ENCODE measurements at places on chromosomes 11 and 22.

DNA sequence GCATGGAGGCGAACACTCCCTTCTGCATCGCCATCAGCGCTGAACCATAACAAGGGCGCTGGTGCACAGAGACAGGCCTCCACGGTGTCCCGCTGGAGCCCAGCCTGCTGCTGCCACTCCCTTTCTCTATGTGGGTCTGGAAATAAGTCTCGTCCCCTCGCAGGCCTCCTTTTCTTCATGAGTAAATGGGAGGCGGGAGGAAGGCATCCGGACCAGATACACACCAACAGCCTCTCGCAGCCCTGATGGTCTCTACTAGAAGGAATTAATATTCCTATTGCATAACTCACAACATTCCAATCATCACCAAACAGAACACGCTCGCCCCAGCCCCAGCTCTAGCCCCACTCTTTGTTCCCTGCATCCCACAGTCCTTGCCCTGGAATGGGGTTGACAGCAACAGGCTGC is 14.9 kb downstream of the RASD2 start:
- no peak overlapping the region for H3K4me3 ChIP-seq
- H3K27ac ChIP-seq: no peak overlapping the region
- DNase-seq: no peak
- peaks cover 62% of the 10 kb centered on the region for H3K27me3 ChIP-seq
- H3K4me1 ChIP-seq: peaks cover 8% of the 10 kb centered on the region

GRCh38 chr11:106160494-106160893 is 83.0 kb downstream of the AASDHPPT start:
- no peaks in the 10 kb centered on the region for H3K36me3 ChIP-seq
- no peak overlapping the region for H3K27ac ChIP-seq
- peak overlapping the region; percentile 49 for H3K4me3 ChIP-seq
- peaks cover 9% of the 10 kb centered on the region for H3K4me1 ChIP-seq

DNA sequence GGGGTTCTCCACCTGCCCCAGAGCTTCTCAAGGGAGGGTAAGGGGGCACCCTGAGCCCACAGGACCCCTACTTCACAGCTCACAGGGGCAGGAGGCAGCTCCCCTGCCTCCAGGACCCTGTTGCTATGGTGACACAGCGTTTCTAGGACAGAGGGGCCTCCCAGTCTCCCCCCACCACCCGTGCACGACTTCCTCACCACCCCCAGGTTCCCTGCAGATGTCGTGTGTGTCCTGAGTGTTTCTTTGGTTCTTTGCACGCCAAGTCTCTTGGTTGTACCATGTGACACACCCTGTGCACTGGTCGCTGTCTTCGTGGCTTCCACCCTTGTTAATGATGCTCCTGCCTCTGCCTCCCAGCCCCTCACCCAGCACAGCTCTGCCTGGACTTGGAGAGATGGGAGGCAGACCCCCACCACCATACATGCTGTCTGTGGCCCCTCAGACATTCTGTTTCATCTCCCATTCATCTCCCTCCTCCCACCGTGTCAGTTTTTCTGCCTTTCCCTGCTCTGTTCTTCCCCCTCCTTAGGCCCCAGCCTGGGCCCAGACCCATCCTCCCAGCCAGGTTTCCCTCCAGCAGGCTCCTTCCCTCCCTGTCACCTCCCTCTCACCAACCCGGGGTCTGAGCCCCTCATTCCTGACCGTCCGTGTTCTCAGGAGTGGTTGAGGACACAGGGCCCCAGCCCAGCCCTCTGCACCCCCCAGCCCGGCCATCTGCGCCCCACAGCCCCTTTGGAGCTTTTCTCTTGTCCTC is 24.5 kb upstream of the RAB1B start:
- no peaks in the 10 kb centered on the region for H3K4me1 ChIP-seq
- no peak overlapping the region for H3K4me3 ChIP-seq
- no peaks in the 10 kb centered on the region for H3K27me3 ChIP-seq
- peaks cover 41% of the 10 kb centered on the region for H3K36me3 ChIP-seq

DNA sequence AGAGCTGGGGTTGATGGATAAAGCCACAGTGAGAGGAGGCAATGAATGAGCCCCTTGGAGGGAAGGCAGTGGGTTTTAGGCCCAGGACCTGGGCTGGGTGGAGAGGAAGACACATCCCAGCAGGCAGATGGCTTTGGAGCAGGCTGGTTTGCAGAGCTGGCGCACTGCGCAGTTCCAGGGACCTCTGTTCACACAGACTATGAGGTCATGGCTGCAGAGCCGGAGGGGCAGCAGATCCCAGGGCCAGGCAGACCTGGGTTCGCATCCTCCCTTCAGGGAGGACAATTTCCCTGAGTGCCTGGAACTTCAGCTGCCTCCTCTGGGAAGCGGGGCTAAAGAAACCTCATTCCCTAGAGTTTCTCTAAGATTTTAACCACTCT is 28.2 kb upstream of the DGKZ start:
- H3K4me3 ChIP-seq: peak overlapping the region; percentile 16
- DNase-seq: no peak
- peaks cover 10% of the 10 kb centered on the region for H3K27me3 ChIP-seq

GRCh38 chr11:27216270-27217149 is 146.5 kb downstream of the CCDC34 start:
- H3K4me3 ChIP-seq: no peak overlapping the region
- DNase-seq: no peak
- no peak overlapping the region for H3K27ac ChIP-seq
- peaks cover 10% of the 10 kb centered on the region for H3K27me3 ChIP-seq

DNA sequence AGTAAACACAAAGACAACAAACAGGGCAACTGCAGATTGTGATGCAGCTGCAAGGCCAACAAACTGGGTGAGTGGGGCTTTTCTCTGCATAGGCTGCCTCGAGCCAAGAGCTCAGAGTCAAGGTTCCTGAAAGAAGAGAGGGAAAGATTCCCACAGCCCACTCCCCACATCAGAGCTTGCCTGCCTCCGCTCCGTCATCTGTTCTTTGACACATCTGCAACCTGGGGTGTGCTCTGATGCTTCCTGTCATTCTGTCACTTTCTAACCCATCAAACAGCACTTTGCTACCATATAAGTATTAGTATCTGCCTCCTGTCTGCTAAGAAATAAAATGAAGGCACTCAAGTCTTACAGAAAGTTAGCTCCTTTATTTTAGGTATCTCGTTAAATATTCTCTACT is 46.9 kb downstream of the C22orf31 start:
- H3K4me1 ChIP-seq: peaks cover 8% of the 10 kb centered on the region
- H3K4me3 ChIP-seq: no peak overlapping the region
- no peaks in the 10 kb centered on the region for H3K36me3 ChIP-seq
- DNase-seq: no peak
- no peak overlapping the region for H3K27ac ChIP-seq
- H3K27me3 ChIP-seq: peaks cover 11% of the 10 kb centered on the region

DNA sequence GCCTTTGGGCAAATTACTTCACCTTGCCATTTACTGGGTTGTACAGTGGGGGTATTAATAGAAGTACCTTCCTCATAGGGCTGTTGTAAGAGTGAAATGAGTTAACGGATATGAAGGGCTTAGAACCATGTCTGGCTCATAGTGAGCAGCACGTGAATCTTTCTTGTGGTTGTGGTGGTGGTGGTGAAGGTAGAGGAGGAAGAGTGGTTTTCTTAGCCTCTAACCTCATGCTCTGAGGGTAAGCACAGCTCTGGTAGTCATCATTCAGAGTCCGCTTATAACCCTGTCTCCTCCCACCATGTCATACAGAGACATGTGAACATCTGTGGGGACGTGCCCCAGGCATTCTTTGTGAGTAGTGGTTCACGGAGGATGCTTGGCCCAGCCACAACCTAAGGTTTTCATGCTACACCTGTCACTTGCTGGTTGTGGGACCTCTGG is 43.6 kb downstream of the TEAD1 start:
- peaks cover 71% of the 10 kb centered on the region for H3K27me3 ChIP-seq
- peak; percentile 13 for DNase-seq
- no peak overlapping the region for H3K27ac ChIP-seq
- H3K4me1 ChIP-seq: peaks cover 17% of the 10 kb centered on the region

- H3K4me1 ChIP-seq: peaks cover 5% of the 10 kb centered on the region
- no peak overlapping the region for H3K4me3 ChIP-seq
- H3K36me3 ChIP-seq: no peaks in the 10 kb centered on the region
Measured at GRCh38 chr11:73239111-73239521, 21.0 kb downstream of the P2RY2 start.

DNA sequence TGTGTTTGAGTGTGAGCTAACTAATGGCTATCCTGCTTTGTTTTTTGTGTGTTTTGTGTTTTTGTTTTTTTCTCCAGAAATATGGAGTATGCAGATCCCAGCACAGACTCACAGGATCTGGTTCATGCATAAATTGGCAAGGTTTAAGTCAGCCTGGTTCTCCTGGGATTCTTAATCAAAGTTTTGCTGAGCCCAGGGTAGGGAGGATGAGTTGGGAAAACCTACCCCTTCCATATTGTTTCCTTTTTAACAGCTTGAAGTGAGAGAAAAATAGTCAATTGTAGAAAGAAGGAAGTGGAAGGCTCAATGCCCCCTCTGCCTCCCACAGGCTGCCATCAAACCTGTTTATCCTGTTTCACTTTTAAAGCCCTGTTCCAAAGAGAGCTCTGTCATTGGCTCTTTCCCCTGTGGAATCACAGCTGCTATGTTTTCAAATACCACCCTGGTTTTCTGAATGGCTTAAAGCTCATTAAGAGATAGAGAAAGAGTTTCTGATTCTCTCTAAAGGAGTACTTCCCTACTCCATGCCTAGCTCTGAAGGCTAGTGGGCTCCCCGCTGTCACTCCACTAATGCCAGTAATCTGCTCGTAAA is 23.4 kb upstream of the CADM1 start:
- no peaks in the 10 kb centered on the region for H3K4me1 ChIP-seq
- no peak overlapping the region for H3K27ac ChIP-seq
- no peak overlapping the region for H3K4me3 ChIP-seq
- no peak for DNase-seq

GRCh38 chr22:46815132-46815531 is 52.7 kb downstream of the TBC1D22A start:
- no peak for DNase-seq
- peaks cover 8% of the 10 kb centered on the region for H3K36me3 ChIP-seq
- peaks cover 57% of the 10 kb centered on the region for H3K4me1 ChIP-seq
- no peak overlapping the region for H3K4me3 ChIP-seq
- no peaks in the 10 kb centered on the region for H3K27me3 ChIP-seq

- peaks cover 48% of the 10 kb centered on the region for H3K4me1 ChIP-seq
- no peaks in the 10 kb centered on the region for H3K27me3 ChIP-seq
- peak overlapping the region; percentile 44 for H3K27ac ChIP-seq
- H3K36me3 ChIP-seq: no peaks in the 10 kb centered on the region
- no peak overlapping the region for H3K4me3 ChIP-seq
- no peak for DNase-seq
Measured at GRCh38 chr11:66157182-66157864, 87.3 kb downstream of the PACS1 start.

DNA sequence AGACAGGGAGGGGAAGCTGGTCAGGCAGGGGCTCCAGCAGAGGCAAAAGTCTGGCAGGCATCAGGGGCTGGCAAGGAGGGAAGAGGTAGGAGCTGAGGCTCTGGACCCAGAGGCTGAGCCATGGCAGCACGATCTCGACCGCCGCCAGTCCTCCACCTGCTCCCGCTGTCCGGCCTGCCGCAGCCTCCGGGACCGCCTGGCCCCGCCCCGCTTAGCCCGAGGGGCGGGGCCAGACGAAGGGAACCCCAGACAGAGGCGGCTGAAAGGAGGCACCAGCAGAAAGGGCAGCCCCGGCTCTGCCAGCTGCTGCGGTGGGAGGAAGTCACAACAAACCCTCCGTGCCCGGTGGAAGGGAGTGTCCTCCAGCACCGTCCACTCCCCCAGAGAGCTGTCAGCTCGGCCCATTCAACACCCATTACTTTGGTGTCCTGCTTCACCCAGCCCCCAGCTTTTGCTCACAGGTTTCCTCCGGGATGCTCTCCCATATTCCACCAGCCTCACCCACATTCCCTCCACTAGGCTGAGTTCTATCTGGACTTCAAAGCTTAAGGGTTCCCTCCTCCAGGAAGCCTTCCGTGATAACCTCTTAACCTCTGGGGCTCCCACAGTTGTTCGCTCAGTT is at the start of gene MFNG:
MFNG (minus strand) TSS at position 161 of the 622 bp plus-strand sequence. CDS start 207 bp downstream, outside the sequence.
- peak within 1 kb of the TSS; percentile 97 for H3K27ac ChIP-seq
- no peaks in the 10 kb centered on the region for H3K27me3 ChIP-seq
- peaks cover 29% of the 10 kb centered on the region for H3K36me3 ChIP-seq
- peak within 1 kb of the TSS; percentile 86 for H3K4me3 ChIP-seq
- H3K4me1 ChIP-seq: peaks cover 82% of the 10 kb centered on the region
- peak; percentile 61 for DNase-seq

DNA sequence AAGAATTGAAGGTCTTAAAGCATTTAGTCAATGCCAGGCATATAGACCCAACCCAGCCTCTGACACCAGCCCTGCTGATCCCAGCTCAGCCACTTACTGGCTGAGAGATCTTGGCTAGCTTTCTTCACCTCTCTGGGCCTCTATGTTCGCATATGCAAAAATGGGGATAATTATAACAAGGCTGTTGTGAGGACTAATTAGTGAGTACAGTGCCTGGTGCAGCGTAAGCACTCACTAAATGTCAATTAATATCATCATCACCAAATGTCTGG is 10.5 kb downstream of the CHST1 start:
- no peaks in the 10 kb centered on the region for H3K36me3 ChIP-seq
- H3K4me3 ChIP-seq: no peak overlapping the region
- no peak overlapping the region for H3K27ac ChIP-seq
- H3K27me3 ChIP-seq: peaks cover 49% of the 10 kb centered on the region
- DNase-seq: no peak
- peaks cover 6% of the 10 kb centered on the region for H3K4me1 ChIP-seq

- no peak overlapping the region for H3K4me3 ChIP-seq
- peaks cover 19% of the 10 kb centered on the region for H3K36me3 ChIP-seq
- DNase-seq: no peak
- H3K4me1 ChIP-seq: no peaks in the 10 kb centered on the region
- H3K27ac ChIP-seq: peak overlapping the region; percentile 50
- H3K27me3 ChIP-seq: no peaks in the 10 kb centered on the region
Measured at GRCh38 chr22:31883989-31884388, 60.3 kb upstream of the YWHAH start.

- no peaks in the 10 kb centered on the region for H3K4me1 ChIP-seq
- H3K4me3 ChIP-seq: no peak overlapping the region
- no peaks in the 10 kb centered on the region for H3K36me3 ChIP-seq
- no peak overlapping the region for H3K27ac ChIP-seq
Measured at GRCh38 chr11:62948765-62949320, 27.7 kb upstream of the CHRM1 start.

DNA sequence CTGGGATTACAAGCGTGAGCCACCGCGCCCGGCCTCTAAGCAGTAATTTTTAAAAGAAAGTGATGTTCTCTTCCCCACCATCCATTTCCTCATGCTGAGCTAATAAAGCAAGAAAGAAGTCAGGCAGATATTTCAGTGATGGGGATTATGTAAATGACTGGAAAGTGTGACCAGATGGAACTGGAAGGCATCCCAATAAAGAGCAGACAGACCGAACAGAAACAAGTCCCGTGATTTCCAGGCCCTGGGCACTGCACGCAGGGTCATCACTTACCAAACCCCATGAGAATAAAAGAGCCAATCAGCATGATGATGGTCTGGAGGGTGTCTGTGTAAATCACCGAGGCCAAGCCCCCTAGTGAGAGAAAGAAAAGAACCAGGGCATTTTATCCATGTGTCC is 18.2 kb downstream of the SLC5A4 start:
- no peak overlapping the region for H3K4me3 ChIP-seq
- H3K4me1 ChIP-seq: no peaks in the 10 kb centered on the region
- H3K27me3 ChIP-seq: peaks cover 62% of the 10 kb centered on the region
- DNase-seq: no peak
- H3K27ac ChIP-seq: no peak overlapping the region

GRCh38 chr22:23133922-23134321 is 7.9 kb downstream of the RSPH14 start:
- no peaks in the 10 kb centered on the region for H3K27me3 ChIP-seq
- H3K36me3 ChIP-seq: peaks cover 4% of the 10 kb centered on the region
- H3K27ac ChIP-seq: no peak overlapping the region
- H3K4me1 ChIP-seq: peaks cover 22% of the 10 kb centered on the region

GRCh38 chr11:78037056-78037455 is 14.0 kb upstream of the KCTD14 start:
- H3K4me3 ChIP-seq: no peak overlapping the region
- peaks cover 11% of the 10 kb centered on the region for H3K4me1 ChIP-seq
